Germinal center (tissue), 1 donor: ENCODE measurements at places on chromosomes 2 and 18.
A peak's percentile ranks its signal among the peaks of the same experiment; 100 is the strongest.

- DNase-seq: no peak
These were observed 28.2 kb downstream of the MYCN start for GRCh38 chr2:15968280-15969178.

DNA sequence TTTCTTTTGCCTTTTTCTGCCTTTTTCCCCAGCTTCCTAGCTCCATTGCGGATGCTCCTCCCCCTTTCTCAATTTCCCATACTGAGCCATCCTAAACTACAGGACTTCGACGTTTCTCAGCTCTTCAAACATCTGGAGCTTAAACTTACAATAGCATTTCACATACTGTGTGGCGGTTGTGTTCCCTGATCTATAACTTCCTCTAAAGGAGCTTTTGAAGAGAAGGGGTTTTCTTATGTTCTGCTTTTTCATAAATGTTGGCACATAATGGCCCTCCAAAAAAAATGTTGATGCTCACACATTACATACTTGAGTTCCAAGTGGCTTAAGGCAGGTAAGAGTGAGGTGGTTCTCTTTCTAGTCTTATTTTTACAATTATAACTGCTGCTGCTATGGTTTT lies 87.4 kb downstream of the RNF144A start:
- no peak for DNase-seq

- no peak for DNase-seq
These were observed 49.1 kb downstream of the ZNF638 start for GRCh38 chr2:71380665-71381064.

GRCh38 chr2:11680182-11680900 lies 10.3 kb upstream of the NTSR2 start:
- no peak for DNase-seq

DNA sequence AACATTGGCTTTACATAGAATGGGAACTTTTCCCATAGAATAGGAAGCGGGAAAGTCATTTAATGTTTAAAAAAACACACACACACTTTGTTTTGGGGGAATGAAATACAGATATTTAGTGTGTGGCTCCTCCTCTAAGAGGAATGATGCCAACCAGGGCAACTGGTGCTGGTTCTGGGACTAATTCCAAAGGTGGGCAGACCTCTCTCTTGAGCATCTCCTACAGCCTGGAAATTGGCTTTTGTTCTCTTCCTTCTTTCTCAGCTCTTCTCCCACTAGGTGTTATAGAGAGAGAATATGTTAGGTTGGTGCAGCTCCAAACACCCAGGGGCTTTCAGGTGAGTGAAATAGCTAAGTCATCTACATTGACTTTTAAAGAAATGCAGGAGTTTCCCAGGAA lies 190.1 kb downstream of the RAD51AP2 start:
- DNase-seq: no peak

DNA sequence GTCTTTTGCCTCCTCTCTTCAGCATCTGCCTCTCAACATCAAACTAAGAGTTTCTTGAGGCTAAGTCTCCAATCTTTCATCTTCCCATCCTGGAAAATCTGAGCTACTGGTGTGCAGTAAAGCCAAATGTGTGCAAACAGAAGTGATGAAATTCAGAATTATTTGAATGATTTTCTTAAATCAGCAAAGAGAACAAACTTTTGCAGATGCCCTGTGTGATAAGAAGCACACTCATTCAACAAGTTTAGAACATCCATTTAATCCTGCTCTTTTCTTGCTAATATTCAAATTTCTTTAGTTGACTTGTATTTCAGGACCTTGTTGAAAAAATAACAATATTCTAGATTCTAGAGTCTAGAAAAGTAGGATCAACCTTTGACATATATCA lies 1374.9 kb upstream of the CELF4 start:
- DNase-seq: no peak

DNA sequence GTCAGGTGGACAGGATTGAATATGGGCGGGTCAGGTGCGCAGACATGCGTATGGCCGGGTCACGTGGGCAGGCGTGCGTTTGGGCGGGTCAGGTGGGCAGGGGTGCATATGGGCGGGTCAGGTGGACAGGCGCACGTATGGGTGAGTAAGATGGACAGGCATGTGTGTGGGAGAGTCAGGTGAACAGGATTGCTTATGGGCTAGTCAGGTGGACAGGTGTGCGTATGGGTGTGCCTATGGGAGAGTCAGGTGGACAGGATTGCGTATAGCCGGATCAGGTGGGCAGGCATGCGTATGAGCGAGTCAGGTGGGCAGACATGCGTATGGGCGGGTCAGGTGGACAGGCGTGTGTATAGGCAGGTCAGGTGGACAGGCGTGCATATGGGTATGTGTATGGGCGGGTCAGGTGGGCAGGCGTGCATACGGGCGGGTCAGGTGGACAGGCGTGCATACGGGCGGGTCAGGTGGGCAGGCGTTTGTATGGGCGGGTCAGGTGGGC lies 30.3 kb upstream of the KLF11 start:
- no peak for DNase-seq

GRCh38 chr2:200483729-200484198 lies 26.1 kb downstream of the KCTD18 start:
- no peak for DNase-seq

- DNase-seq: no peak
These were observed 2100.7 kb upstream of the PIK3C3 start for GRCh38 chr18:39854291-39854690.

GRCh38 chr2:42510191-42510590 lies 16.4 kb upstream of the KCNG3 start:
- no peak for DNase-seq

DNA sequence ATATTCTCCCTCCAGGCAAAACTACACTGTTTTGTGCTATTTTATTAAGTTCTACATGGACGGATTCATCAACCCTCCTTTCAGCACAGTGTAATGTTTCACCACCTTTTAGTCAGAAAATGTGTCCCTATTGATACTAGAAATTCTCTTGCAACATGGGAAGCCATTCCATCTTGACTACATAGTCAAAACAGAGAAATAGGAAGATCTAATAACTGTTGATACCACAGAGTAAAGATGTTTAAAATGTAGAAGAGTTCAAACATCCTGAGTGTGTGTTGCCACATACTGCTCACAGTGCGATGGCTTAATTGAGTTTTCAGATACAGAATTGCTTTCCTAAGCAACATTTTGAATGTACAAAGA lies 492.2 kb upstream of the RAB12 start:
- no peak for DNase-seq

- DNase-seq: no peak
These were observed 36.1 kb downstream of the SPIRE1 start for GRCh38 chr18:12621742-12622306.

DNA sequence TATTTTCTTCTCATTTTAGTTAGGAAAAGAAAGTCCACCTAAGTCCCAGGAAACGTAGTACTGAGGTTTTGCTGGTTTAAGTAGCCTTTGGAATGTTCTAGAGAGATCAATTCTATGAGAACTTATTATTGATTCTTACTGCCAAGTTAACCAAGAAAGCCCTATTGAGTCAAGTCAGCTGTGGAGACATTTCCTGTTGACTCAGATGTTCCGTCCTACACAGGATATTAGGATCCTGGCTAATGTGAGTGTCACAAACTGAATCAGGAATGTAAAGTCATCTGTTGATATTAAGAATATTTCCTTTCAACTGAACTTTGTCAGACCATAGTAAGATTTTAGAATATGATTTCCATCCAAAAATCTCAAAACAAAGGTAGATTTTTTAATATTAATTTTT lies 654.3 kb downstream of the LRRTM4 start:
- DNase-seq: no peak

DNA sequence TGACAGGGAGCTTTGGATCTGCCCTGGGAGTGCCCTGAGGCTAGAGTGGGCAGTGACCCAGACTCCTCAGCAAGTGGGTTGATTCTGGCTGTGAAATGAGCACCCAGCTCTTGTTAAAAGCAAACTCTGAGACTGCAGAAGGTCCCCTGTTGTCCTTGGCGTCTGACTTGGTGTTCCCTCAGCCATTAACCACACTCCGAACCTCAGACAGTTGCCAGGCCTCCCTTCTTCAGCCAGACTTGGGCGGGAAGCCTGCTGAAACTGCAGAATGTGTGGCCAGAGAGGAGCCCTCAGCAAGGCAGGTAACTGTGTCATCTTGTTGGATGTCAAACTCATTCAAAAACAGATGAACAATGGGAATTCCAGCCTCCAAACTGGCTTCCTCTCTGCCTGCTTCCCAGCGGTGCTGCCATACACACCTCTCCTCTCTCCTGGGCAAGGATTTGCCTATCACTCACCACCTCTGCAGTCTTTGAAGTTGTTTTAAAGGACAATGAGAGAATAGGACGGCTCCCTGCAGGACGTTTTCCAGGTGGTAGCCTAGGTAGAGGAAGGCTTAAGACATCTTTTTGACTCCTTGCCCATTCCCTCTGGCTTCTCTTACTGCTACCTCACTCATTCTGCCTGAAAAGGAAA lies 38.9 kb upstream of the B3GNT2 start:
- no peak for DNase-seq

DNA sequence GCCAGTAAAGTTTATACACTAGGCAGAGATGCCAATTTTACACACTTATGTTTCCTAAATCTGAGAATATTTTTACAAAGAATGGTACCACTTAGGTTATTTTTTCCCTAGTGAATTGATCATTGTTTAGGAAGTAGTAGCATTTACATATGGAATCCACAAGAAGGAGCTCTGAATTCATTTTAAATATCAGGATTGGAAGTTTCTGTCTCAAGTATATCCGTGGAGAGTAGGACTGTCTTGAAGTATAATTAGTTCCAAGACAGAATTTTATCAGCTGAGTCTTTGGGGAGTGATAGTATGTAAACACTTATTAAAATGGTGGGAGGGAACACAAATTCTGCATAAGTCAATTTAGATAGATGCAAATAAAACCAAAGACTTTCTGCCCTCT lies 82.3 kb upstream of the FAM98A start:
- DNase-seq: no peak

DNA sequence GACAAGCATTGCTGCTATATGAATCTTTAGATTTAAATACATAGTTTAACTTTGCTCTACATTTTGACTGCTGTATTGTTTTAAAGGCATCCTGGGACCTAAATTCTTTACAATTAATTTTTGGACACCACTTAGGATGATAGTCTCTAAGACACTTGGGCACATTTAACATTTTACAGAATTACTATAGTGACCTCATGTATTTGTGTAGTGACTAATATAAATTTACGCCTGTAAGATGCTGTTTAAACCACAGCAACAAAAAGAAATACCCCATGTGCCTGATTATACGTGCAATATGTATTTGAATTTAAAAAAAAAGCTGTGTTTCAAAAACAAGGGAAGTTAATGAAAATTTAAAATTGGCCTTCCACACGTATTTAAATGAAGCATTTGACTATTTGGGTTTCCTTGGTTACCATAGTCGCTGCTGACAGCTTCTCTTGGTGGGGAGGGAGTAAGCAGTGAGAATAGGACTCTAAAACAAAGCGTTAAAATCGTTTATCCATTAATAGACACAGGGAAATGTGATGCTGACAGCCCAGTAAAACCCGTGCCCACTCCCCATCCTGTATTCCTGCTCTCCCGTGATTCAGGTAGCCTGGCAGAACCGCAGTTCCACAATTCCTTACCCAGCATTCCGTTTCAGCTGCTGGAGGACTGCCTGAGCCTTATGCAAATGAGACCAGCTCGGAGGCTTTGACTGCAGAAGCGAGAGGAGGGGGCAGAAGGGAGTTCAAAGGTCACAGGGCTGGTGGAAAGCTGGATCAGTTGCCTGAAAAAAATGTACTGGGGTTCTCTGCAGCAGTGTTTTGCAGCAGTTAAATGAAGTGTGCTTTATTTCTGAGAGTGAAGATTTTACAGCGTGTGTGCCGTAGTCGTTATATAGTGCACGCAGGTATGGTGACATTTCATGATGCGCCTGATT lies 104.3 kb downstream of the CSRNP3 start:
- DNase-seq: no peak

- peak; percentile 58 for DNase-seq
These were observed 77.0 kb upstream of the CNGA3 start for GRCh38 chr2:98269274-98269673.

DNA sequence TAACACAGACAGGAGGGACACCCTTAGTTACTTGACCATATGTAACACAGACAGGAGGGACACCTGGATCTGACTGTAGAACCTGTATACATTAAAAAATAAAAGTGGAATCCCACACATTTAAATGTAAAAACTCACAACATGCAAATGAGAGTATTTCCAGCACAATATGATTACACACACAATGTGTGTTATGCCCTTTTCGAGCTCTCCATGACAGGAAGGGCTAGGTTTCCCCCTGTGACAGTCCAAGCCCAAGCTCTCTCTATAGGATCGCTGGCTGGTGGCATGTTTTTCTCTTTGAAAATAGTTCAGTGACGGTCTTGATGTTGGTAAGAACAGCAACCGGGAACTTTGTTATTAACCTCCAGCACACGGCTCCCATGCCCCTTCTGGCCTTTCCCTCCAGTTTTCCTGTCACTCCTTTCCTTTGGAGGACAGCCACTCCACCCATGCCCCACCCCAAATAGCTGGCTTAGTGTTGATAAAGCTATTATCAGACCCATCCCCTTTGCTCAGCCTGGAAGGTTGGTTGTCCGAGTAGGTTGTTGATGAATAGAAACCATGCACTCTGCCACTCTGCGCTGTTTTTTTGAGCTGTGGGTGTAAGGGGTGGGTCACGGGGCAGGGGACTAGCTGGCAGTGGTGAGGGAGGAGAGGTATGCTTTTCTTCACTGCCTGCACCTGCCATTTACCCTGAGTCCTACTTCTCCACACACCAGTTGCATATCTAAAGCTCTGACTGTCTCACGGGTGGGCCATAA lies 2.7 kb downstream of the RASGRP3 start:
- DNase-seq: peak; percentile 43

- no peak for DNase-seq
These were observed 11.5 kb downstream of the CCNYL1 start for GRCh38 chr2:207722773-207723424.

GRCh38 chr18:57441071-57441794 lies 6.1 kb downstream of the ONECUT2 start:
- no peak for DNase-seq

- DNase-seq: no peak
These were observed 2.8 kb downstream of the KHK start for GRCh38 chr2:27089111-27089954.

DNA sequence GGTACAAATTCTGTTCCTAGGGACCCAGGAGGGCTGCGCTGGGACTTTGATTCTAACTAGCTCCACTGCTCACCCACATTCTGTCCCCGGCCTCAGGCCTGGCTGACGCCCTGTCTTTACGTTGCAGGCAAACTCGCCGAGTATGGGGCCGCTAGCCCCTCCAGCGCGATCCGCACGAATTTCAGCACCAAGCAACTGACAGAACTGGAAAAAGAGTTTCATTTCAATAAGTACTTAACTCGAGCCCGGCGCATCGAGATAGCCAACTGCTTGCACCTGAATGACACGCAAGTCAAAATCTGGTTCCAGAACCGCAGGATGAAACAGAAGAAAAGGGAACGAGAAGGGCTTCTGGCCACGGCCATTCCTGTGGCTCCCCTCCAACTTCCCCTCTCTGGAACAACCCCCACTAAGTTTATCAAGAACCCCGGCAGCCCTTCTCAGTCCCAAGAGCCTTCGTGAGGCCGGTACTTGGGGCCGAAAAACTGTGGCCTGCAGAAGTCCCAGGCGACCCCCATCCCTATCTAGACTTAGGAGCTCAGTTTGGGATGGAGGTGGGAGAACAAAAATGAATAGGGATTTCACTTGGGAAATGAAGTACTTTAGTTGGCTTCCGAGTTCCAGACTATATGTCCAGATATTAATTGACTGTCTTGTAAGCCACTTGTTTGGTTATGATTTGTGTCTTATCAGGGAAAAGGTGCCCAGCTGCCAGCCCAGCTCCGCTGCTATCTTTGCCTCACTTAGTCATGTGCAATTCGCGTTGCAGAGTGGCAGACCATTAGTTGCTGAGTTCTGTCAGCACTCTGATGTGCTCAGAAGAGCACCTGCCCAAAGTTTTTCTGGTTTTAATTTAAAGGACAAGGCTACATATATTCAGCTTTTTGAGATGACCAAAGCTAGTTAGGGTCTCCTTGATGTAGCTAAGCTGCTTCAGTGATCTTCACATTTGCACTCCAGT lies 1.5 kb downstream of the HOXD1 start:
- no peak for DNase-seq
